ENCODE measurements at places on chromosomes 16 and 17.

DNA sequence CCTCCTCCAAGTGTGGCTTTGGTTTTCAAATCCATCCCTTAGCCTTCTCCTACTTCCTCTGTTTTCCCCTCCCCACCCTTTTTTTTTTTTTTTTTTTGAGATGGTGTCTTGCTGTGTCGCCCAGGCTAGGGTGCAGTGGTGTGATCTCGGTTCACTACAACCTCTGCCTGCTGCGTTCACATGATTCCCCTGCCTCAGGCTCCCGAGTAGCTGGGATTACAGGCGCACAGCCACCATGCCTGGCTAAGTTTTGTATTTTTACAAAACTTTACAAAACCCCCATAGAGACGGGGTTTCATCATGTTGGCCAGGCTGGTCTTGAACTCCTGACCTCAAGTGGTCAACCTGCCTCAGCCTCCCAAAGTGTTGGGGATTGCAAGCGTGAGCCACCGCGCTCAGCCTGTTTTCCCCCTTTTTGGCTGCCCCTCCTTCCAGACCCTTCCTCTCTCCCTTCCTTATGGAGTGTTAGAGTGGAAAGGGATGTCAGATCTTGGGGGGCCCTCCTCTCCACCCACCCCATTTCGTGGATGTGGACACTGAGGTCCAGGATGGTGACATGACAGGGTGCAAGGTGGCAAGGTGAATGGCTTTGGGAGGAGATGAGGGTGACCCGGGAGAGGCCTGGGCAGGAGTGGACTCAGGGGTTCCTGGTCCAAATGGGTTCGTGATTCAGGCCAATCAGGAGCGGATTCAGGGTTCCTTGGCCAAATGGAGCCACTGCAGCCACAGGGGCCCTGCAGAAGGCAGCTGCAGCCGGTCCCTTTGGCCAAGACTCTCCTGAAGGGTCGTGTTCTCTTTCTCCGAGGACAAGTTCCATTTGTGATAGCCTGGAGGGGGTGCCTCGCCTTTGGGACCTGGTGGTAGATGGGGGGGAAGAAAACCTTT, 4.8 kb downstream of the ABCC1 start:
- DNase-seq, result no peak

DNA sequence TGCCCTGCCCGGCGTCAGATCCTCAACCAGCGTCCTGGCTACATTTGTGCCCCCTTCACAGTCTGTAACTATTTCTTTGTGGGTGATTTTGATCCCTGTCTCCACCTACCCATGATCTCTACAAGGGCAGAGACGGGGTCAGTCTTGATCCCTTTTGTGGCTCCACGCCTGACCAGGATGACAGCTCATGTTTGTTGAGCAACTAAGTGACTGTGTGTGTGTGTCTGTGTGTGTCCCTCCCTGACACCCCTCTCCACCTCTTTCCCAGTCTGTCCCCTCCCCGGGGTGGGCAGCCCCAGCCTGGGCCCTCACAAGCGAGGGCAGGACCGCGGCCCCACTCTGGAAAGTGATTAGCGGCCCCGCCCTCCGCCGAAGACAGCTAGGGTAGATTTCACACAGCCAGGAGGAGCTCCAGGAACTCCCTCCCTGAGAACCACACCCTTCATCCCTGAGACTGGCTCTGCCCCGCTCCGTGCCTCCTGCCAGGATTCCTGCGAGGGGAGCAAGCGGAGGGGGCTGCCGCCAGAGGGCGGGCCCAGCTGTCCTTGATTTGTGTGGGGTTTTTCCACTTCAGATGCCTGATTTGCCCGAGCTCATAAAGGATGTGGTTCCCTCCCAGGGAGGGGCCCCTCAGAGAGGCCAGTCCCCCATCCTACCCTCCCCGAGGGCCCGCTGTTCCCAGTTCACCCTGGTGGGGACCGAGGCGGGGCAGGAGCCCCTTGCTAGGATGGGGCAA, 5.3 kb upstream of the HS3ST6 start:
- DNase-seq, result peak; percentile 57

- peak; percentile 38 for DNase-seq
These were observed 28.7 kb upstream of the GAS7 start for GRCh38 chr17:10226930-10227695.

DNA sequence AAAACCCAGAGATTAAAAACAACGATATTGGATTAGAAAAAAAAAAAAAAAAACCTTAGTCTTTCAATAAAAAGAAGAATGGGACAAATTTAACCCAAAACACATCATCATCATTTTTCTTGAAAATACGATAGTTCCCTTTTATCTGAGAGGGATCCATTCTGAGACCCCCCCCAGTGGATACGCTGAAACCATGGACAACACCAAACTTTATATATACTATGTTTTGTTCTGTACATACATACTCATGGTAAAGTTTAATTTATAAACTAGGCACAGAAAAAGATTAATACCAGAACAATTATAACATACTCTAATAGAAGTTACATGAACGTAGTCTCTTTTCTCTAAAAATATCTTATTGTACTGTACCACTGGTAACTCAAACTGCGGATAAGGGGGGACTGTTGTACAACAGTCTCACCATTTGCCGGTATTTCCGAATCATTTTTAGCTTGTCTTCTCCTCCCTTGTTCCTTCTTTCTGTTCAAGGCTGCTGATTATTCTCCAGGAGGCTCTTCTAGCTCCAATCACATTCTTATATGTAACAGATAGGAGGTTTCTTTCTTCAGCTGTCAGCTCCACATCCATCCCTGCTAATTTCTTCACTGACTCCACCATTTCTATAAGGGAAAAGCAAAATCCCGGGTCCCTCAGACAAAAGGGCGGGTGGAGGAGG, 37.0 kb downstream of the RNF135 start:
- no peak for DNase-seq

- DNase-seq, result no peak
These were observed 2.3 kb upstream of the HSD3B7 start for GRCh38 chr16:30982548-30983288.

GRCh38 chr17:79504181-79504605, 106.7 kb downstream of the RBFOX3 start:
- no peak for DNase-seq

DNA sequence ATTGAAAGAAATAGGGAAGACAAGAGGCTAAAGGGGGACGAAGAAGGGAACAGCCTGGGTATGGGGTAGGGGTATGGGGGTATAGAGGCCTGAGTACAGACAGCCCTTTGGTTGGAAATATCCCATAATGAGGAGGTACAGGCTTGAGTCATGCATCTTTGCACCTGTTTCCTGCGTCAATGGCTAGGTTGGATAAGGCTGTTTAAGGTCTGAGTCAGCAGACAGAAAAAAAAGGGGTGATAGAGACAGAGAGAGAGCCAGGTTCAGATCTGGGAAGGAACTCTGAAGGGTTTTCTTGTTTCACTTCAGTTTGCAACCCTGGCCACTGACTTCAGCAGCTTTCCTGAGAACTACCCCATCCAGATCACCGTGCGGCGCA, 8.5 kb downstream of the FNDC8 start:
- DNase-seq, result no peak

- DNase-seq, result no peak
These were observed 609.6 kb upstream of the C16orf82 start for GRCh38 chr16:26457095-26457494.

DNA sequence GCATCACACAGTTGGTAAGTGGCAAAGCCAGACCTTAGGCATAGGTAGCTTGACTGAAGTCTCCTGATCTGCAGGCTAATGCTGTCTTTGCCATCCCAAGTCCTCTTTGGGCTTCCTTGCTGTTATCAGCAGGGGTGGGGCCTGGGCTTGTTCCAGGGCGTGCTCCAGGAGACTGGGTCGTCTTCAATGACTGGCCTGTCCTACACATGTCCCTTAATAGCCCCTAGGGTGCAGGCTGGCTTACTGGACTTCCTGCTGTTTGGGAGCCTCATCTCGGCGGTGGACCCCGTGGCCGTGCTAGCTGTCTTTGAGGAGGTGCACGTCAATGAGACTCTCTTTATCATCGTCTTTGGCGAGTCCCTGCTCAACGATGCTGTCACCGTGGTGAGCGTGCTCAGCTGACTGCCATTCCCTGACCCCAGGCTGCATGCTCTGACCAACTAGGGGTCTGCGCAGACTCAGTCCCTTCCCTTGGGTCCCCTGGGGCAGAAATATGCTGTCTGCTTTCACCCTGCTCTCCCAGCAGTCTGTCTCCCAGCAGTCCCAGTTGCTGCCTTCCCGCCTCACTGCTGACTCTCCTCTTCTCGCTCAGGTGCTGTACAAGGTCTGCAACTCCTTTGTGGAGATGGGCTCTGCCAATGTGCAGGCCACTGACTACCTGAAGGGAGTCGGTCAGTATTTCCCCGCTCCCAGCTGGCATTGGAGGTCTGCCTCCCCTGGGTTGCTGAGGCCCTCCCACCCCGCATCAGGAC, 6.2 kb downstream of the SLC9A5 start:
- DNase-seq, result no peak

GRCh38 chr16:1770328-1771187, 785 bp downstream of the NME3 start:
- no peak for DNase-seq

- peak; percentile 31 for DNase-seq
These were observed 669 bp upstream of the CRISPLD2 start for GRCh38 chr16:84818989-84819643.

DNA sequence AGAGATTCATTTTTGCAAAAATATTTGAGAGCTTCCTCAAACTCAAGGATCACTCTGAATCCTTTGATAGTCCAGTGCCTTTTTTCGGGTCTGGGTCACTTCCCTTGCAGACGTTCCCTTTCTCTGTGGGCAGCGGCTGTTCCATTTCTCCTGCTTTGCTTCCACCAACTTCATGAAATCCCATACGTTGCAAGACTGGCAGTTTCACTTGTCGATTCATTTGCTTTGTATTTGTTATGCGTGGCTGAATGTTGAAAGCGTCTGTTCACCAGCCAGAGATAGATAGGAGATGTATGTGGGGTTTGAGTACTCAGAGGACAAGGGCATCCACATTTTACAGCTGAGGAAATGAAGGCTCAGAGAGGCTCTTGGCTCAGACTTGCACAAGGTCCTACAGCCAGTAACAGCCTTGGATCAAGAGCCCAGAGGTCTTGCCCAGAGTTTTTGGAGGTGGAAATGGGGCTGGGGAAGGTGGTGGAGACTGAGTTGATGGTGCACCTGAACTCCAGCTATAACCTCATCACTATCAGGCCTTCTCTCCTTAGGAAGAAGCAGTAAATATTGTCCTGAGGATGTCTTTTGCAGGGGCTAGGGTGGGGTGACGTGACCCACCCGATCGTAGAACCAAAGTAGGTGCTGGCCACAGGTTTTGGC, 1.3 kb upstream of the CCDC102A start:
- DNase-seq, result no peak

DNA sequence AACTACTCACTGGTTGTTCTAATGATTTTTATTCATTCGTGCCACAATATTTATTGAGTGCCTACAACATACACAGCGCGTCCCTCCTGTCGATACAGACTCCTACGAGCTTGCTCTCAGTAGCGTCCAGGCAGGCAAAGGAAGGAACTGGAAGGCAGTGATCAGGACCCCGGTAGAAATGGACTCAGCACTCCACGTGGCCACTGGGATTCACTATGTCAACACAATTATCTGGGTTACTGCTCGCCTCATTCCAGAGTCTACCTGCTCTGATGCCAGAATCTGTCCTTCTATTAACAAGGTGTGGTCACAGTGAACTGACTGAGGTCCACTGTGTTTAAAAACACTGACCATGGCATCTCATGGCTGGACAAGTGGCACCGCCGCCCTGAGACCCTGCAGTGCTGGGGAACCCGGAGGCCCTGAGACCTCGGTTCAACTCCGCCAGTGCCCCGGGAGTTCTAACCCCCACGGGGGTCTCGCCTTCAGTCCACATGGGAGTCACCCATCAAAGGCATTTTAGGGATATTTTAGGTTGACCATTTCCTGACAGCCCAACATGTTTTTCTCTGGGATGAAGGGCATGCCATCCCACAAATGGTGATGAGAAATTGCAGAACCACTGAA, 71.4 kb downstream of the ZFHX3 start:
- DNase-seq, result peak; percentile 32

GRCh38 chr17:8018436-8018835, 16.0 kb downstream of the GUCY2D start:
- DNase-seq, result no peak
